ENCODE measurements at places on chromosomes 5 and 9.

- DNase-seq: no peak
Observed at GRCh38 chr5:67221487-67222242, 25.1 kb upstream of the CD180 start.

DNA sequence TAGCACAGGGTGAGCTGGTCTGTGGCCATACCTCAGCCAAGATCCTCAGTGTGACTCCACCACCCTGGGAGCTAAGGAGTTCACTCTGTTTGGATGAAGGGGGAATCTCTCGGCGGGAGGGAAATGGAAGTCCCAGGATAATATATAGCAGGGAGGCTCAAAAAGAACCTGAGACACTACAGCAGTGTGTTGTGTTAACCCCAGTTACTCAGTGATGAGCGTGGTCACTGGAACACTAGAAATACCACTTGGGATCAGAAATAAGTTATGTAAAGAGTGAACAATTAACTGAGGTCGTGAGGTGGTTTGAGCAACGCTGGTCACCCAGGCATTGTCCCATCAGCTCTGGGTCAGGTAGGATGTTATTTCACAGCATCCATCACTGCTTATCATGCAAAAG lies 59.3 kb upstream of the ADAMTS16 start:
- DNase-seq: no peak

- DNase-seq: no peak
Observed at GRCh38 chr9:126647585-126648411, 34.1 kb downstream of the LMX1B start.

DNA sequence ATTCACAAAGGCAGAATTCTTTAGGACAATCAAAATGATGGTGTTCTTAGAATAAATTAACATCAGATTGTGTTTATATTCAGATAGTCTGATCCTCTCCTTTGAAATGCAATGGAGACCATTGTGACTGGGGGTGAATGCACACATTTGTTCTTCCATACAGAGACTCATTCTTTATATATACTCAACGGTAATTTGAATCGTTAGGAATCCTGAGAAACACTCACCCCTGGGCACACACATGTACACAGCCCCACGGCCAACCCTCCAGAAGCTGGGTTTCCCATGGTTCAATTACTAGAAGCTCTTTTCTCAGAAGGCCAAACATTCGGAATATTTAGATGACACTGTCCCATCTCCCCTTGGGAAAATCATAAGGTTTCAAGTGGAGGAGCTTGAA lies 57.5 kb upstream of the EPB41L4B start:
- DNase-seq: no peak

GRCh38 chr5:111135946-111136345 lies 43.8 kb downstream of the WDR36 start:
- DNase-seq: no peak

- DNase-seq: no peak
Observed at GRCh38 chr9:112331674-112331952, 1.8 kb downstream of the PTBP3 start.
